ENCODE measurements at places on chromosomes 16 and 17. TPM values are rescaled to one million over a fixed set of nuclear protein-coding genes. Genes with fewer than 3 reads are reported as not detected.

Gene CSH2
- not detected for total RNA-seq

Gene ABCA9
- 100 TPM for total RNA-seq

Gene SLC12A3
- total RNA-seq: not detected

Gene EMP2
- 143 TPM for total RNA-seq

- DNase-seq: no peak
Measured at GRCh38 chr17:50465171-50465570, 3.5 kb downstream of the CHAD start.

- DNase-seq: no peak
Measured at GRCh38 chr16:21301895-21302291, 23.8 kb upstream of the CRYM start.

DNA sequence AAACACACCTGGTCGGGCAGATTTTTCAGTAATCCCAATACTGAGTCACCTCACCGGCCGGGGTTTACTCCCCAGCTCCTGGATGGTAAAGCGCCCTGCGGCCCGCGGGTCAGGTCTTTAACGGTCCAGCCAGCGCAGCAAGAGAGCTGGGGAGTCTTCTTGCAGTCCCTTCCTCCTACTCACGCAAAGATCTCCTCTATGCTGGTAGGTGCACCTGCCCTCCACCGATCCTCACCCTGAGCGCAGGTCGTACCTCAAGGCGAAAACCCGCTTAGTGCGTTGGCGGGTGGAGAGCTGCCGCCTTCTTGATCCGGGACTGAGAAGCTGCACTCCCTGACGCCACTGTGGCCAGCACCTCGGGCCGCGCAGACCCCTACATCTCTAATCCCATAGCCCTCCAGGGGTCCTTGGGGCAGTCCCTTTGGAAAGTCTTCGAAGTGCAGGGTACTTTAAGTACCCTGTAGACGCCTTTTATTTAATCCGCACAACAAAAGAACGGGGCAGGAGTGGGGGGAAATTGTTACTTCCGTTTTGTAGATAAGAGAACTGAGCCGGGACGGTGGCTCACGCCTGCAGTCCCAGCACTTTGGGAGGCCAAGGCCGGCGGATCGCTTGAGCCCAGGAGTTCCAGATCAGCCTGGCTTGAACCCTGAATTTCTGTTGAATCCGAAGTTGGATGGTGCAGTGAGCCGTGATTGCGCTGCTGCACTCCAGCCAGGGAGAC is 10.4 kb upstream of the HOXB13 start:
- peak; percentile 68 for DNase-seq

GRCh38 chr16:28131181-28131580 is 67.7 kb upstream of the GSG1L start:
- DNase-seq: no peak

- no peak for DNase-seq
Measured at GRCh38 chr17:64120159-64120810, 9.7 kb downstream of the ERN1 start.

DNA sequence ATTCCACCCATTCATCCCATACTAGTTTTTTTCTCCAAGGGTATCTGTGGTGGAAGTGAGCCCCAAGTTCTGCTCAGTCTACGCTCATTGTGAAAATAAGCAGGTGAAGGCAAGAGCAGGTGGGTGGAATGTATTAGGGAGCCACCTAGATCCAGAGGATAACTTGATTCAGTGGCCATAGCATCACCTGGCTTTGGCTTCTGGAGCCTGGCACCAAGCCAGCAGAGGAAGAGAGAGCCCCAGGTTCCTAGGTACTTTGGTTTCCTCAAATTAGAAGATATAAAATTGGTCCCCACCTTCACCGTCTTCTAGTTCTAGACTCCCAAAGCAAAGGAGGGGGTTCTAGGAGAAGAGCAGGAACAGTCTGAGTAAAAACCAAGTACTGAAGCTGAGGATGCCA is 4.1 kb downstream of the FXR2 start:
- no peak for DNase-seq

- DNase-seq: peak; percentile 42
Measured at GRCh38 chr16:23711785-23712184, 1.2 kb downstream of the ERN2 start.
